ENCODE measurements at places on chromosomes 5 and 9. TPM values are rescaled to one million over a fixed set of nuclear protein-coding genes. Genes with fewer than 3 reads are reported as not detected.

The TSC1 gene
- total RNA-seq = 39.1 TPM

DNA sequence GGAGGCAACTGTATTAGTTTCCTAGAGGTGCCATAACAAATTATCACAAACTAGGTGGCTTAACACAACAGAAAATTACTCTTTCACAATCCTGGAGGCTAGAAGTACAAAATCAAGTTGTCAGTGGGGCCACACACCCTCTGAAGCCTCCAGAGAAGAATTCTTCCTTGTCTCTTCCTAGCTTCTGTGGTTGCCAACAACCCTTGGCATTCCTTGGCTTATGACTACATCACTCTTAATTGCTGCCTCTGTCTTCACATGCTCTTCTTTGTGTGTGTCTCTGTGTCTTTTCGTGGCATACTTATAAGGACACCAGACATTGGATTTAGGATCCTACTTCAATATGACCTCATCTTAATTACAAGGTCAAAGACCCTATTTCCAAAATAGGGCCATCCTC lies 327.5 kb downstream of the CHSY3 start:
- DNase-seq = no peak

DNA sequence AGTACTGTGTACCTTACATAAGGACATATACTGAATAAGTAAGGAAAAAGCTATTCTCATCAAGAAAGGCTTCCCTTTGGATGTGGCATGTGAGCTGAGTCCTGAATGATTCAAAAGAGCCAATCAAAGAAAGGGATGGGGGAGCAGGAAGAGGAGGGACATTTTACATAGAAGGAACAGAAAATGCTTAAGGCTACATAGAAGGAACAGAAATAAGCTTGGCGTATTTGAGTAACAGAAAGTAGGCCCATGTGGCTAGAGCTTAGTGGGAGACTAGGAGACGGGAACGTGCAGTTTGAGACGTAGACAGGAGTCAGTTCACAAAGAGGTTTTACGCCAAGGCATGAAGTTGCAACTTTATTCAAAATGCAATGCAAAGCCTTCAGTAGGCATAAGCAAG lies 126.3 kb downstream of the CEMIP2 start:
- DNase-seq = no peak

- no peak for DNase-seq
Measured at GRCh38 chr9:114804505-114804904, 1.3 kb downstream of the TNFSF15 start.

Measured in H1 (cell line).